ENCODE measurements at places on chromosomes 5 and 9.

DNA sequence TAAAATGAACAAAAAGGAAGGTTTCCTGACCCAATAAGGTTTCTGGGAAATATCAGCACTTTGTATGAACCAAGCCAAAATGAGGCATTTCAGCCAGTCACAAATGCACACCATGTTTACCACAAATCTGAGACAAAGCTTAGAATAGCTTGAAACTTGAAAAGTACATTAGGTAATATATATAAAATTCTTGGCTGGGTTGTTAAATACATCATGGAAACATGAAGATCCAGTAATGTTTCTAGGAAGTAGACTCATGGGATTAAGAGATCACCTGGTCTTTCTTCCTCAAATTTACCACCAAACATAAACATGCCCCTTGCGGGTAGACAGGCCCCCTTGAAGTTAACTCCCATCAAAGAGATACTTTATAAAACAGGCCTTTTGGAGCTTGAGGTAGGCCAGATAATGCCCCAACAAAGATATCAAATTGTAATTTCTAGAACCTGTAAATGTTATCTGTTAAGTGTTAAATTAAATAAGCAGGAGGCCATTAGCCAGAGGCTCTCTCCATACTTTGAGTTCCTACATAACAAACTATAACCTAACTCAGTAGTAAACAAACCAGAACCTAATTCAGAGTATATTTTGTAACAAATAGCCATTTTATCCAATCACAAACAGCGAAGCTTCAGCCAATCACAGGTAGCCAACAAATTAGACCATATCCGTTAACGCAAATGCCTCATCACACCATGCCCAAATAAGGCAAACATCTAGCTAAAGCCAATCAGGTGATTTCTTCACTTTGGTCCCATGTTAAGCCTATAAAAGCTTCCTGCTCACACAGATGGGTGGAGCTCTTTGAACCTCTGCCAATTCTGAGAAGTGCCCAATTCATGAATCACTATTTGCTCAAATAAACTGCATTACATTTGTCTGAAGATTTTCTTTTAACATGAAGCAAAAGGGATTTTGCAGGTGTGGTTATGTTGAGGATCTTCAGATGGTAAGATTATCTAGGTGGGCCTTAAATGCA is 127.9 kb upstream of the TARS1 start:
- DNase-seq = peak; percentile 56

DNA sequence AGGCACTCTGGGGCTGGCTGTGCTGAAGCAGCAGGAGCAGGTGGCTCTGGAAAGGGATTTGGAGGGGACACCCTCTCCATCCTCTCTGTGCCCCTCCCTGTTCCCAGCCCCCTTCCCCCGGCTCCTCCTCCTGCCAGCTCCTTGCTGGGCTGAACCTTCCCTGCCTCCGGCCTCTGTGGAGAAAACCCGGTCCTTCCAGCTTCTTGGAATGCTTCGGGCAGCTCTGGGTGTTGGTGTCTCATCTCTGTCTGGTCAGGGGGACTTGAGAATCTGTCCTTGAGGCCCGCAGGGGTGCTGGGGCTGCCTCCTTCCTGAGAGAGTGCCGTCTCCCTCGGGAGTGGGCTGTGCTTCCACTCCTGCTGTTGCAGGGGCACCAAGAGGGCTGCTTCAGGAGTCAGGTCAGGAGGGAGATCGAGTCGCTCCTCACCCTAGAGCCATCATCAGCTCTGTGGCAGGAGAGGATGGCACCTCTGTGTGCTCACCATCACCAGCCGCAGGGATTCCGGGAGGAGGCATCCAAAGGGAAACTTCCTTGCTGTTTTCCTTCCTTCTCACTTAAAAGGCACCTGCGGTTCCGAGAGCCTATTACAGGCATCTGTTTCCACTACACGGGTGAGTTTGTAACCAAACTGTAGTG is 30.6 kb downstream of the NDUFS6 start:
- DNase-seq = no peak

GRCh38 chr5:57221049-57221568 is 47.2 kb downstream of the GPBP1 start:
- peak; percentile 8 for DNase-seq

DNA sequence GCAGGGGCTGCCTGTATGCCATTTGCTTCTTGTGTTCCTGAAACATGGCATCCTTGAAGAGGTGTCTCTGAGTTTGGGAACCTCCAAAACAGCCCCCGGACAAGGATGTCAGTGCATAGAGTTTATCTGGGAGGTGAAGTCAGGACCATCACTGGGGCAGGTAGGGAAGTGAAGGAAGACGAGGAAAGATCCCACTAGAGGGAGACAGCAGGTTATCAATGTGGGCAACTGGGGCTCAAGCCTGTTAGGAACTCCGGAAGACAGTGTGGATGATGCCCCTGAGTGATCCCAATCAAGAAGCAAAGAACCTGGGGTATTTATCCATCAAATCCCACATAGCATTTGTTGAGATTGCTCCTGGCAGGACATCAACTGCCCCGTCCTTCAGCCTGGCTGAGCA is 233.1 kb downstream of the AGTPBP1 start:
- no peak for DNase-seq
